Upper lobe of right lung (tissue), 1 donor: ENCODE measurements at places on chromosomes 3 and 15.

- no peak for DNase-seq
Measured at GRCh38 chr3:8929860-8930259, 33.4 kb downstream of the RAD18 start.

- DNase-seq = peak; percentile 42
Measured at GRCh38 chr15:99408236-99409096, 157.2 kb downstream of the LRRC28 start.

DNA sequence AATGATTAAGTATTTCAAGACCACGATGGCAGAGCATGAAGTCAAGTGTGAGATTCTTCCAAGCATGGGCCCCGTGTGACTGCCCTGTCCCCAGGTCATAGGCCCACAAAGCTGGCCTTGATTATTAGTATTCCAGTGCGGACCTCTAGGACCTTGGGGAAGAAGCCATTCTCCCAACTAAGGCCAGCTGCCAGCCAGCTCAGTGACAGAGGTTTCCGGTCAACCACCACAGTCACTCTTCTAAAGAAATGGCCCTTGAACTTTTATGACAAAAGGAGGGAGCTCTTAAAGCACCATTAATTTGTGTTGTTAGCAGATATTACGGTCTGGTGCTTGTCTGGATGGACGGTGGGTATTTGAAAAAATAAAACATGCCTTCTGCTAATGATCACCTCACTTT is 28.0 kb downstream of the FAM3D start:
- DNase-seq = no peak

DNA sequence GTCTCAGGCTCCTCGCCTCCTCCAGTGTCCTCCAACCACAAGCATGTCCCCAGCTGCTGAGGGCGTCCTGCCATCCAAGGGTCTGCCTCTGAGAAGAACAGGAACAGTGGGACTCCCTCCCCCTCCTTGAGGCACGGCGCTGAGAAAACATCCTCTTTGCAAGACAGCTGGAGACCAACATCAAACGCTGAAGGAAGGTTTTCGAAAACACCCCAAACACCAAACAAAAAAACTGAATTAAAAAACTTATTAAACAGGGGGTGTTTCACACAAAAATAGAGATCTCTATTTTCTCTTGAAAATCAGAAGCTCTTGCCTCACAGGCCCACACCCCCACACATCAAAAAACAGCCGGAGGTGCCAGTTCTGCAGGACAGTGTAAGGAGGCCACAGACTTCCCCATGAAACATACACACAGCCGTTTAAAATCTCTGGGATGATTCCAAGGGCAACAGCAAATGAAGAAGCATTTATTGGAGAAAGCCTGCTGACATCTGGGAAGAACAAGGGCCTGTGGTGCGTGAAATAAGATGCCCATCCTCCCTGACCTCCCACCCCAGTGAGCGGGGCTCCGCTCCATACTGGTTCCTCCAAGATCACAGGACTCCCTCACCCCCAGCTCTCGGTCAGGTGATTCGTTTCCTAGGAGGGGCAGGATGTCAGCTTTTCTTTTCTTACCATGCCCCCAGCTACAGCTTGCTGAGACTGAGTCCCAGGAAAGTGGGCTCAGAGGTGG is 71.3 kb downstream of the NUP210 start:
- no peak for DNase-seq

DNA sequence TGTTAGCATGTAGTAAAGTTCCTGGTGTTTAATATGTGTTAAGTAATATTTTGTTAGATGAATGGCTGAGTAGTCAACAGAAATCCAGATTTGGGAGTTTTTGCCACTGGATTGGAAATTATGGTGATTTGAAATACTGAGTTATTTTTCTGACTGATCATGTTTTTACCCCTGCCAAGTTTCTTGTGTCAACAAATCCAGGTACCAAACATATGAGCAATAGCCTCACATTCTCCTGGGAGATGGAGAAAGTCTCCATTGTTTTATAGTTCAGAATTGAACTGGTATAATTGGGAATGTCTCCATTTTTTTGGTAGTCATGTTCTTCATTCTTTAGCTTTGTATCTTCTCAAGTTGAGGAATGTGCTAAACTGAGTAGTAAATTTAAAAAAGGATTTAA is 767.2 kb upstream of the LMCD1 start:
- no peak for DNase-seq
